ENCODE measurements at places on chromosomes 5 and 9.
A peak's percentile ranks its signal among the peaks of the same experiment; 100 is the strongest.

DNA sequence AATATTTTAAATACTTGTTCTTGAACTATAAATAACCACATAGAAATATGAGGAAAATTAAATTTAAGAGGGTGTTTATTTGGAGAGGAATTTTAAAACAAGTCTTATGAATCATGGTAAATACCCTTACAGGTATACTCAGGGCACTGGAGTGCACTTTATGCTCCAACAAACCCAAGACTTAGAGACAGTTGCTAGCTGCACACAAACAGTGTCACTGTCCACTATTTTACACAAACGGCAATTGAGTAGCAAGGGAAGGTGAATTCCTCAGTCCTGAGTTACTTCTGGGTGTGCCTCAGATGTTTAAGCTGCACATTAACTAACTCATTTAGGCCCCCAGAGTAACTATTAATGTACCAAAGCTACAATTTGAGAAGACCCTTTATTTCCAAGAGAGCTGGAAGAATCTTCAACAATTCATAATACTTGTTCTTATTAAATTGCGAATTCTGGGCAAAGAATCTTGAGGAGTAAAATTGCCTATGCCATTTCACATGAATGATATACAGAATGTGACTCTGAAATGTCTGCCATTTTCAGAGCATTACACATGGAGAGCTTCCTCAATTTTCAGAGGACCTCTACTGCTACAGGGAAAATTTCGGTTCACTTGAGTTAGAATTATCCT is 371.2 kb downstream of the PDE4D start:
- ATAC-seq = no peak

DNA sequence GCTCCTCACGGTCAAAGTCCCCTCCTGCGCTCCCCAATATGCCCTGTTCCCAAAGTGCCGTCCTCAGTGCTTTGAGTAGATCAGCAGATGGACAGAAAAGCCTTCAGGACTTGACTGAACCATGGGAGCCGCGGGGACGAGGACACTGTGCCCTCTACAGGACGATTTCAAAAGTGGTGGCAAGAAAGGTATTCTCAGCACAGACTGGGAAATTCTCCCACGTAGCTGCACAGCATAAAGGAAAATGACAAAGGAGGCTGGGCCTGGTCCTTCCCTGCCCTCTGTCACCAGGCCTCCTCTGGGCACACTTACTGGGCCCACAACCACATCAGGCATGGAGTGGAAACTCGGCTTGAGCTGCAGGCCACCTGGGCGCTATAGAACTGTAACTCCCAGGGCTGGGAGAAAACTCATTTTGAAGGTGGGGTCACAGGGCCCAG is 16.7 kb upstream of the MTMR12 start:
- ATAC-seq = peak; percentile 95

GRCh38 chr5:87354496-87354895 is 58.2 kb downstream of the CCNH start:
- ATAC-seq = no peak

- no peak for ATAC-seq
Measured at GRCh38 chr9:119218293-119218692, 150.9 kb downstream of the BRINP1 start.

DNA sequence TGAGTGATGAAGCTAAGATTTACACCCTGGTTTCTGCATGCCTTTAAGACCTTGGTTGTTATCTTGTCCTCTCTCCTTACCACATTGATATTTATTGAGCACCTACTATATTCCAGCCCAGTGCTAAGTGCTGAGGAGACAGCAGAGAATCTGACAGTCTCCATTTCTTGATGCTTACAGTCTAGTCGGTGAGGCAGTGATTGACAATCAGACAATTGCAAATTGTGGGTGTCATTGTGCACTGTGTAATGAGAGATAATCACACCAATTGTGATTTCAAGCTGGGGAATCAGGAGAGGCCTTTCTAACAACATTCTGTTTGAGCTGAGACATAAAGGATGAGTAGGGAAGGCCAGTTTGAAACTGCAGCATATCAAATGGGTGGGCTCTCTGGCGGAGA is 41.7 kb upstream of the PPARGC1B start:
- ATAC-seq = no peak

GRCh38 chr5:177389241-177390169 is 5.3 kb downstream of the SLC34A1 start:
- ATAC-seq = peak; percentile 9

DNA sequence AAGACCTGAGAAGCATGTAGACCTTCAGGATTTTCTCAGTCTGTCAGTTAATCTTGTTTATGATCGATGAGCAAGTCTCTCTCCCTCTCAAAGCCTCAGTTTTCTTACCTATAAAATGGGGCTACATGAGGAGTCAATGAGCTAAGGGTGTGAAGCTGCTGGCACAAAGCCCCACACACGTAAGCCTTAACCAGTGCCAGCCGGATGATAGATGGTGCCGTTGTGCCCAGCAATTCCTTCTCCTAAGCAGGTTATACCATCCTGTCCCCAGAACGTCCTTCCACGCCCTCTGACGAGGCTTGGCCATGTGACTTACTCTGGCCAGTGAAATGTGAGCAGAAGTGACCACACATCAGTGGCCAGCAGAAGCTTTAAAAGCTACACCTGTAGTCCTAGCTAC is 179.0 kb downstream of the C9orf50 start:
- no peak for ATAC-seq

- no peak for ATAC-seq
Measured at GRCh38 chr5:142295084-142295758, 29.6 kb downstream of the SPRY4 start.

GRCh38 chr5:55453211-55453610 is 81.6 kb downstream of the PLPP1 start:
- ATAC-seq = no peak

- ATAC-seq = no peak
Measured at GRCh38 chr9:104575456-104575855, 6.5 kb downstream of the OR13C8 start.

GRCh38 chr5:1511651-1512540 is 11.9 kb downstream of the LPCAT1 start:
- ATAC-seq = peak; percentile 76

GRCh38 chr9:38227061-38227540 is 158.1 kb upstream of the SHB start:
- ATAC-seq = peak; percentile 69

- no peak for ATAC-seq
Measured at GRCh38 chr5:21826884-21827283, 1026.3 kb downstream of the CDH12 start.

- no peak for ATAC-seq
Measured at GRCh38 chr5:143225511-143225910, 178.0 kb downstream of the NR3C1 start.

- no peak for ATAC-seq
Measured at GRCh38 chr9:131082774-131083512, 13.4 kb upstream of the AIF1L start.

DNA sequence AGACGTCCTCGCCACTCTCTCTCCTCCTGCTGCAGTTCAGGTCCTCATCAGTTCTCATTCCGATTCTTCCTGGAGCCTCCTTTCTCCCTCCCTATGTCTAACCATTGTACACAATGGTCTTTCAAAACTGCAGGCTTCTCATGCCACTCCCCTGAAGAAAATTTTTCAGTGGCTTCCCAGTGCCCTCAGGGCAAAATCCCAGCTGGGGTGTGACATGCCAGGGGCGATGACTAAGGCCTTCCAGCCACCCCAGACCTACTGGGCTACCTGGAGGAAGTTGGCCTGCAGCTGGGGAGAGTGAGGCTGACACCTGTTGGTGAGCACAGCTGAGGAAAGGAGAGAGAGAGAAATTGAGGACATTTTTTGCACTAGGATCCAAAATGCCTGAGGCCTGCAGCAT is 65.2 kb downstream of the SREK1 start:
- ATAC-seq = no peak

DNA sequence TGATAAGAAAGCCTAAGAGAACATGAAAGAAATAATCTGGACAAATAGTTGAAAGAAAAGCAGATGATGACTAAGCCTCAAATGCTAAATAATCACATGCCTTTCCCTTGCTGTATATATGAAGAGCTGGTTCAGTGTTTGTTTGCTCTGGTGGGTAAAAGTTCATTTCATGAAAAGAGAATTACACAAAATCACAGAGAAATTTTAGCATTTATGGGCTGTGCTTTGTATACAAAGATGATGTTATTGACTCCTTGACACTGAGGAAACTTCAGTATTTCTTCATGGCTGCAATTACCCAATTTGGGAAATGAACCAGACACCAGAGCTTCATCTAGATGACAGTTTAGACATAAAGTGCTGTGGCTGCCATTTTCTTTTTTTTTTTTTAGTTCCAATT is 527.2 kb downstream of the NR2F1-AS1 start:
- no peak for ATAC-seq

DNA sequence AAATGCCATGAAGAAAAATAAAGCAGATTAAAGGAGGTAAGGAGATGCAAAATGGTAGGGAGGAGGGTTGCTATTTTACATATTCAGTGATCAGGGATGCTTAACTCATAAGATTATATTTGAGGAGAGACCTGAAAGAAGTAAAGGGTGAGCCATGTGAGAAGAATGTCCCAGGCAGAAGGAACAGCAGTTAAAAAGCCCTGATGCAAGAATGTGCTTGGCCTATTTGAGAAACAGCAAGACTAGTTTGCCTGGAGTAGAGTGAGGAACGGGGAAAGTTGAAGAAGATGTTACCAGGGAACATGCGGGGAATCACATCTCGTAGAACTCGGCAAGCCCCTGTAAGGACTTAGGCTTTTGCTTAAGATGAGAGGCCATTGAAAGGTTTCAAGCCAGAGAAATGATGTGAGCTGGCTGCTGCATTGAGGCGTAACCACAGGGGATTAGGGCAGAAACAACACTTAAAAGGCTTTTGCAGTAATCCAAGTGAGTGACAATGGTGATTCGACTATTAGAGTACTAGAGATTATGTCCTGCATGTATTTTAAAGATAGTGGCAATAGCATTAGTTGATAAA is 198.7 kb downstream of the VPS13A start:
- ATAC-seq = no peak

DNA sequence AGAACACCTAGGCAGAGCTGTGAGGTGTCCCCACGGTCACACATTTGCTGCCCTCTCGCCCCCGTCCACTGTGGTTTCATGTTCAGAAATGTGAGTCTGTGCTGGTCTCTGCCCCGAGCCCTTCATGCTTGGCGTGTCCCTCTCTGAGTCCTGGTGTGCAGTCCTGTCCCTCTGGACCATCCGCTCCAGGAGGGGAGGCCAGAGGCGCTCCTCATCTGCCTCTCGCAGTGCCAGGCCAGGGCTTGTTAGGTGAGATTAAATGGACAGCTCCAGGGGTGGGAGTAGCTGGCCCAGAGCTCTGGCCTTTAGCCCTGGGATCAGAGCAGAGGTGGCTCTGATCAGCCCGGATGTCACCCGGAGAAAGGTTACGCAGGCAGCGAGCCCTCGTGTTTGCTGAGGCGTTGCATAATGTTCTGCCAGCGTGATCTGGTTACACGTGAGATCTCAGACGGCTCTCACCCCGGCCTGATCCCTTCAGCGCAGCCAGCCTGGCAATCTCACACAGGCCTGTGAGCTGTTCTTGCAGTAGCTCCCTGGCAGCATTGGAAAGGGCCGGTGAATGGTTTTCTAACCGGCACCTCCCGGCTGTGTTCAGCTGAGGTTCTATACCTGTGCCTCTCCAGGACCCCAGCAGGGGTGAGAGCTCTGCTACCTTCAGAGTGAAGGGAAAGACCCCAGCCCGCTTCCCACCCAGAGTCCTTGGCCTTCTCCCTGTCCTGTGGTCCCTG is 24.5 kb downstream of the PTGES2 start:
- ATAC-seq = no peak

DNA sequence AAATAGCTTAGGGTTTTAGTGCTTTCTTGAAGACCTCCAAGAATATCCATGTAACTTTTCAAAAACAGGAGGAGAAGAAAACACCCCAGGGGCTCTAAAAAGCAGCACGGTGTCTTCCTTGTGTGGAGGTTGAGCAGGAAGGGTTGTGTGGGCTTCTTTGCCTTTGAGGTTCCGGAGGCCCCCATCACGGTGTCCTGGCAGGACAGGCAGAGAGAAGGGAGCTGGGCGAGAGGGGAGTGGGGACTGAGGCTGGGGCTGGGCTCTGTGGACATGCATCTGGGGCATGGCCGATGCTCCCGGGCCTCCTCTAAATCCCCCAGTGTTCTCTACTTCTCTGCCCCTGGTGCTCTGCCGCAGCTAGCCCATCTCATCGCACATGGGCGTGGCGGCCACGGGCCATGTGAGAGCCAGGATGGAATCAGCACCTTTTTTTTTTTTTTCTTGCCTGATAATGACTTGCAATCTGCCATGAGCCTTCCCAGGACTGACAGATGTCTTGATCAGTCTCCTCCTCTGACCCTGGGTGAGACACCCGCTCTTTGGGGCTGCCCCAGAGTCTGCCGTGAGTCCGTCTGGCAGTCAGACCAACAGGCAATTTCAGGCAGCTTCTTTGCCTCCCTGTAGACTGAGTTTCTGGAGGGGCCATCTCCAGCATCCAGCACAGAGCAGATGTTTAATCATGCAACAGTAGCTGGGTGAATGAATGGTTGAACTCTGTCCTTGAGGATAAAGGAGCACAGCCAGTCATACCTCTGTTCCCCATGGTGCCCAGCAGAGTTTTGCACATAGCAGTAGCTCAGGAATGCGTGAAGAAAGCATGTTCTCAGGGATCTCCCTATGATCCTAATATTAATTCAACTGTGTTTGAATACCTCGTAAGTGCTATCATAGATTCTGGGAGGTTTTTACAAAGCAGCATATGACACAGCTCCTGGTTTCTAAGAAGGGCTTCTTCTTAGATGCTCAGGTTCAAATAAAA is 12.1 kb downstream of the CXCL14 start:
- ATAC-seq = no peak

DNA sequence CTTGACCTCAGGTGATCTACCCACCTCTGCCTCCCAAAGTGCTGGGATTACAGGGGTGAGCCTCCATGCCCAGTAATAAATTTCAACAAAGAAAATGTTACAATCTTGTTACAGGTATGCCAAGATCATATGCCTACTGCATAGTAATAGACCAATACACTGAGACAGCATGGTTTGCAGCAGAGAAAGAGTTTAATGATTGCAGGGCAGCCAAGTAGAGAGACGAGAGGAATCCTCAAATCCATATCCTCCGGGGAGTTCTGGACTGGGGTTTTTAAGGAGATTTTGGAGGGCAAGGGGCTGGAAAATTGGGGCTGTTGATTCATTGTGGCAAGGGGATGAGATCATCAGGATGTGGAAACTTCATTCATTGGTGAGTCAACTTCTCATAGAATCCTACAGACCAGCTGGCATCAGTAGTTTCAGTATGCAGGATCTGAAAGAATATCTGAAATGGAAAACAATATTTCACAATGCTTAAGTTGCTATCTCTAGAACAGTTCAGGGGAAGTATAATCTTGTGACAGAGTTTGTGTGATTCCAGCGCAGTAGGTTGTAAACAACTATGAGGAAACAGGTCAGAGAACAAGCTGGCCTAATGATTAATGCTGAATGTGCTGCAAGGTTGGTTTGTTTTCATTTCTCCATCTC is 14.8 kb upstream of the TUT7 start:
- ATAC-seq = no peak

Measured in SK-N-SH treated with all-trans-retinoic acid at 6 μM for 48 hours (cell line).